Upper lobe of left lung (tissue), 6 donors: ENCODE measurements at places on chromosomes 12 and 14. TPM values are rescaled to one million over a fixed set of nuclear protein-coding genes. Genes with fewer than 3 reads are reported as not detected.

Gene MORN3
- 1.0 TPM for total RNA-seq

Gene IFNG-AS1
- total RNA-seq: 3.0 TPM

Gene HCAR2
- total RNA-seq: 4.7 TPM

Gene RIMBP2
- 0.40 TPM for total RNA-seq

Gene LGR5
- total RNA-seq: not detected

Gene CCDC196
- not detected for total RNA-seq

GRCh38 chr14:22888662-22889061 lies 5.6 kb downstream of the REM2 start:
- no peaks in the 10 kb centered on the region for H3K36me3 ChIP-seq
- no peak overlapping the region for H3K4me3 ChIP-seq
- H3K4me1 ChIP-seq: peaks cover 25% of the 10 kb centered on the region
- H3K27ac ChIP-seq: no peak overlapping the region
- no peak for DNase-seq

DNA sequence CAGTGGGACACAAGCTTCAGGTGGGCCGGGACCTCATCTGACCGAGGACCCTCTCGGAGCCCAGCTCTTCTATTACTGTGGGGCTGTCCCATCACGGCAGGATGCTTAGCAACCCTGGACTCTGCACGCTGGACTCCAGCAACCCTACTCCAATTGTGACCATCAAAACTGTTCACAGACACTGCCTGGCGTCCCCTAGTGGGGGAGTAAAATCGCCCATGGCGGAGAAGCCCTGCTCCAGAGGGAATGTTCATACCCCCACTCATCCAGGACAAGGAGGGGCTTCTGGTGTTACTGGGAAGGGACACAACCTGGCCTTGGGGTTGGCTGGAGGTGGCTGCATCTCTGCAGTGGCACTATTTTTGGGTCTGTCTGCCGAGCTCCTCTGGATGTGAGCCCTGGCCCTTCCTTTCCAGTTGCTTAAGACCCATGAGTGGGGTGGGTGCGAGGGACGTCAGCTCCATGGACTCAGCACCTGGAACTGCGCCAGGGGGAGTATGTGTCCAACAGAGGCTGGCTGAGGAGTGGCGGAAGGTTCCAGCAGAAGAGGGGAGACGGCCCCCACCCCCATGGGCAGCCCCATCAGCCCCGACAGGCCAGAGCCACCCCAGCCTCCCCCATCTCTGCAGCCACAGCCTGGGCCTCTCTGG lies 103.8 kb downstream of the RFLNA start:
- no peak overlapping the region for H3K27ac ChIP-seq
- no peaks in the 10 kb centered on the region for H3K27me3 ChIP-seq
- no peak for DNase-seq
- H3K36me3 ChIP-seq: peaks cover 67% of the 10 kb centered on the region

DNA sequence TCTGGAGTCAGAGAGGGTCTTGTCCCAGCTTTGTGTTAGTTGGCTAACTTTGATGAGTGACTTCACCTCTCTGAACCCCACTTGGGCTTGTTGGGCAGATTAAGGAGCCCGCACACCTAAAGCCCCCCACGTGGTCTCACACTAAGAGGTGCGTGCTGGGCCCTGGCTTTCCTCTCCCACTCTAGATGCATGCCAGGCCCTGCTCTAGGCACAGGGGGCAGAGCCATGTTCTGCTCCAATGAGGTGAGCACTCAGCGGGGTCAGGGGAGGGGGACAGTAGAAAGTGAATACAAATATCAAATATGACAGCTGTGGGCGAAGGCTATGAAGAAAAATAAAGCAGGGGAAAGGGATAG lies 119.0 kb downstream of the GCH1 start:
- no peak overlapping the region for H3K4me3 ChIP-seq
- H3K36me3 ChIP-seq: no peaks in the 10 kb centered on the region
- H3K4me1 ChIP-seq: peaks cover 1% of the 10 kb centered on the region
- no peak for DNase-seq
- H3K27ac ChIP-seq: no peak overlapping the region

- no peaks in the 10 kb centered on the region for H3K27me3 ChIP-seq
- no peak overlapping the region for H3K27ac ChIP-seq
- no peak overlapping the region for H3K4me3 ChIP-seq
- no peaks in the 10 kb centered on the region for H3K36me3 ChIP-seq
Measured at GRCh38 chr12:24625103-24625502, 323.8 kb downstream of the BCAT1 start.

GRCh38 chr14:65329481-65329880 lies 83.0 kb upstream of the FUT8 start:
- DNase-seq: no peak
- H3K4me1 ChIP-seq: peaks cover 5% of the 10 kb centered on the region
- no peaks in the 10 kb centered on the region for H3K27me3 ChIP-seq
- no peak overlapping the region for H3K4me3 ChIP-seq
- H3K36me3 ChIP-seq: no peaks in the 10 kb centered on the region

DNA sequence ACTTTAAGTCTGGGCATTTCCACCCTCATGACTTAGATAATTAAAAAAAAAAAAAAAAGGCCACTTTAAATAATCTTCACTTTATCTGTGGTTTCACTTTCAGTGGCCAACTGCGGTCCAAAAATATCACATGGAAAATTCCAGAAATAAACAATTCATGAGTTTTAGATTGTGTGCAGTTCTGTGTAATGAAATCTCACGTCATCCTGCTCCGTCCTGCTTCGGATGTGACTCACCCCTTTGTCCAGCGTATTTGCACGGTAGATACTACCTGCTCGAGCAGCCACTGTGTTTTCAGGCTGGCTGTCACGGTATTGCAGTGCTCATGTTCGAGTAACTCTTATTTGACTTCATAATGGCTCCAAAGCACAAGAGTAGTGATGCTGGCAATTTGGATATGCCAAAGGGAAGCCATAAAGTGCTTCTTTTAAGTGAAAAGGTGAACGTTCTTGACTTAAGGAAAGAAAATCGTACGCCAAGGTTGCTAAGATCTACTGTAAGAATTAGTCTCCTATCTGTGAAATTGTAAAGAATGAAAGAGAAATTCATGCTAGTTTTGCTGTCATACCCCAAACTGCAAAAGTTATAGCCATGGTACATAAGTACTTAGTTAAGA lies 2.4 kb downstream of the E2F7 start:
- no peak overlapping the region for H3K27ac ChIP-seq
- no peaks in the 10 kb centered on the region for H3K36me3 ChIP-seq
- H3K4me3 ChIP-seq: no peak overlapping the region
- peaks cover 10% of the 10 kb centered on the region for H3K4me1 ChIP-seq
- H3K27me3 ChIP-seq: no peaks in the 10 kb centered on the region

DNA sequence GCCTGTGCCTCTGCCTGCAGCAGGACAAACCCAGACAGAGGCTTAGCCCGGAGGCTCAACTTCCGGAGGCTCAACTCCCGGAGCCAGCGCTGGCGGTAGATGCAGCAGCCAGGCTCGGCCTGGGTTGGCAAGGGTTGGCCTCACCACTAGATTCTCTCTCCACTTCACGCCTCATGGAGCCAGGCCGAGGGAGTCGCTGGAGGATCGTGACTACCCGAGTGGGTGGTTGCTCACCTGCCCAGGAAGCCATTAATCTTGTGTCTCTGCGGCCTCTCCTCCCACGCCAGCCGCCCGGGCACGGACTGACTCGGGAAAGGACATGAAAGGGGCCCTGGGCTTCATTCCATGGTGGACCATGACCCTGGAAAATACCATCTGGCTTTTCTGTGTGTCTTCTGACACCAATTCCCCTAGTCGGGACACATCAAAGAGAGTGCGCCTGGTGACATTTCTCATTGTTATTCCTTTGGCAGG lies 20.8 kb downstream of the ESRRB start:
- no peak overlapping the region for H3K27ac ChIP-seq
- H3K36me3 ChIP-seq: no peaks in the 10 kb centered on the region
- DNase-seq: peak; percentile 71

- peaks cover under 1% of the 10 kb centered on the region for H3K4me1 ChIP-seq
- H3K27me3 ChIP-seq: no peaks in the 10 kb centered on the region
- no peak for DNase-seq
Measured at GRCh38 chr12:117679776-117680175, 289.0 kb downstream of the KSR2 start.

- no peaks in the 10 kb centered on the region for H3K36me3 ChIP-seq
- no peaks in the 10 kb centered on the region for H3K27me3 ChIP-seq
- no peak overlapping the region for H3K27ac ChIP-seq
- no peak overlapping the region for H3K4me3 ChIP-seq
Measured at GRCh38 chr12:5081016-5081415, 37.3 kb downstream of the KCNA5 start.

DNA sequence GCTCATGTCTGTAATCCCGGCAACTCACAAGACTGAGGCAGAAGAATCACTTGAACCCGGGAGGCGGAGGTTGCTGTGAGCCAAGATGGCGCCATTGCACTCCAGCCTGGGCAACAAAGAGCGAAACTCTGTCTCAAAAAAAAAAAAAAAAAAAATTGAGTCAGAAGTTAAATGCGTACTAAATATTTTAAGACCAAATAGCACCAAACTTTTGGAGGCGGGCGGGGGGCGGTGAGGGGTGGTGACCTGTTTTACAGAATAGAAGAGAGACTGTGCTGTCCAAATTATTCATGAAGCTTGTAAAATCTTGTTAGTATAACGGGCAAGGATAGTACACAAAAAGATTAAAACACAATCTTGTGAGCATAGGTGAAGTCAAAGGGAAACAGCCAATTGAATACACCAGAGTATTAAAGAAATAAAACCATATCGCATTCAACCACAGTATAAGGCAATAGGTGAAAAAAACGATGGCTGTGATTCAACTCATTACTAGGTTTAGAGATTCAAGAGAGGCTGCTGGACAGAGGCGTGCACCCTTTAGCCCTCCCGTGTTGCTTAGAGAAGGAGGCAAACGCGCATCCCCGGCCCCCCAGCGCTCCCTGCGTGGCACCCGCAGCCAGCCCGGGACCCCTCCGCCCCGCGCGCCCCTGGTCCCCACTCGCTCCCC lies 571 bp downstream of the ZNF891 start:
- peak overlapping the region; percentile 62 for H3K4me3 ChIP-seq
- peaks cover 11% of the 10 kb centered on the region for H3K36me3 ChIP-seq
- peak overlapping the region; percentile 92 for H3K27ac ChIP-seq

- no peak overlapping the region for H3K4me3 ChIP-seq
- H3K27ac ChIP-seq: no peak overlapping the region
- H3K4me1 ChIP-seq: no peaks in the 10 kb centered on the region
- no peak for DNase-seq
- H3K36me3 ChIP-seq: no peaks in the 10 kb centered on the region
Measured at GRCh38 chr14:64953661-64954060, 11.1 kb upstream of the GPX2 start.

DNA sequence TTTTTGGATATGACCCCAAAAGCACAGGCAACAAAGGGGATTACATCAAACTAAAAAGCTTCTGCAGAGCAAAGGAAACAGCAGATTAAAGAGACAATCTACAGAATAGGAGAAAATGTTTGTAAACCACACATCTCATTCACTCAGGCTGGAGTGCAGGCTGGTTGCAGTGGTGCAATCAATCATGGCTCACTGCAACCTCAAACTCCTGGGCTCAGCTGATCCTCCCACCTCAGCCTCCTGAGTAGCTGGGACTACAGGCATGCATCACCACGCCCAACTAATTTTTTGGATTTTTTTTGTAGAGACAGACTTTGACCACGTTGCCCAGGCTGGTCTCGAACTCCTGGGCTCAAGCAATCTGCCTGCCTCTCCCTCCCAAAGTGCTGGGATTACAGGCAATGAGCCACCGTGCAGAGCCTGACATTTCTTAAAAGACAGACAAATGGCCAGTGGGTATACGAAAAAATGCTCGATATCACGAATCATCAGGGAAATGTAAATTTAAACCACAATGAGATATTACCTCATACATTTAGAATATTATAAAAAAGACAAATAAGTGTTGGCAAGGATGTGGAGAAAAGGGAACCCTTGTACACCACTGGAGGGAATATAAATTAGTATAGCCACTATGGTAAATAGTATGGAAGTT lies 9.8 kb downstream of the NCKAP5L start:
- no peaks in the 10 kb centered on the region for H3K27me3 ChIP-seq
- no peak for DNase-seq
- H3K4me3 ChIP-seq: no peak overlapping the region
- peaks cover 19% of the 10 kb centered on the region for H3K4me1 ChIP-seq

- no peak overlapping the region for H3K4me3 ChIP-seq
- H3K4me1 ChIP-seq: peaks cover 11% of the 10 kb centered on the region
- H3K27me3 ChIP-seq: no peaks in the 10 kb centered on the region
- DNase-seq: no peak
Measured at GRCh38 chr12:113070117-113070906, 13.8 kb downstream of the DTX1 start.

DNA sequence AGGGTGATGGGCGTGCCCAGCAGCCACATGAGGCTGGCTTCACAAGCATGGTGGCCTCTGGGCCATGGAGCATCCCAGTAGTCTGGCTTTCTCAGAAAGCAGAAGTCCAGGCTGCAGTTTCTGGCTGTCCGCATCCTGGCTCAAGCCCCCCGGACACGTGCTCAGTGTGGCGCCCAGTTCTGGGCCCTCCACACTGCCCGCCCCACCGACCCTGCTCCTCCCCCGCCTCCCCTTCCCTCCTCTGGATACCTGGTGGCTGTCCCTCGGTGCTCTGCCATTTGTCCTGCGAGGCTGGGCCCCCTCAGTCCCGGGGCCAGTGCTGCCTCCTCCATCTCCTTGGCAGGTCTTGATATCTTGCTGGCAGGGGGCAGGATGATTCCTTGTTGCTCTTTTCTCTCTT lies 31.6 kb downstream of the LRCOL1 start:
- H3K4me3 ChIP-seq: no peak overlapping the region
- peak; percentile 56 for DNase-seq
- no peaks in the 10 kb centered on the region for H3K4me1 ChIP-seq
- no peaks in the 10 kb centered on the region for H3K27me3 ChIP-seq

DNA sequence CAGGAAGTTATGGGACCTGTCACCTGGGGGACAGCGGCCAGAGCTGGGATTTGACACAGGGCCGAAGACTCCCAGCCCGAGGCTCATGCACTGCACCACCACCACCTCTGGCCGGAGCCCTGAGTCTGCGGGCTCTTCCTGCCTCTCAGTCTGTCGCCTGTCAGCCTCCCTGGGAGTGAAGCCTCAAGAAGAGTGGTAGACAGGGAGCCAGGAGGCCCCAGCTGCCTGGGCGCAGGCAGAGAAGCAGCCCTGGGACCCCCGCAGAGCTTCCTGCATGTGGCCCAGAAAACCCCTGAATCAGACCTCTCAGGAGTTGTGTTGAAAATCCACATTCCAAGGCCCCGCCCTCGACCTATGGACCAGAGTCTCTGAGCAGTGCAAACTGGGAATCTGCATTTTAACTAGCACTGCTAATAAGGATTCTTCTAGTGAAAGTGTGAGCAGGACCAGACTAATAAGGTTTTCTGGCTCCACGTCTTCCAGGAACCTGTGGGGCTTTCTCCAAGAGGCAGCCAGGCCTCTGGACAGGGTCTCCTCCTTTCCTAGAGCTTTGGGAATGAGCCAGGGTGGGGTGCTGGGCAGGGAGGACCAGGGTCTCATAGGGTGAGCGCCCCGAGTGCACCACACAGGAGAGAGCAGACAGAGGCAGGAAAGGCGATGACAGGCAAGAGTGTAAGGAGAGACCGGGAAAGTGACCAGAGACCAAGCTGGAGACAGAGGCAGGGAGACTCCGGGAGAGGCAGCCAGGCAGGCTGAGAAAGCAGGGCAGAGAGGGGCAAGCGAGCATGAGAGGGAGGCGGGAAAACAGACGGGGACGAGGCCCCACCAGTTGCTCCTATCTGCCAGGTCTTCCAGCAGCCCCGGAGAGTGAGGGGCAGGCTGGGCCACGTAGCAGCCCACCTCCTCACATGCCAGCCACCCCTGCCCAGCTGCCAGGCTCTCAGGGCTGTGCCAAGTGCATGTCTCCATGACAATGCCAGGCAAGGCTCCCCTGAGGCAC lies 112.4 kb downstream of the BCL11B start:
- DNase-seq: peak; percentile 38
- no peak overlapping the region for H3K4me3 ChIP-seq
- H3K27me3 ChIP-seq: no peaks in the 10 kb centered on the region
- H3K36me3 ChIP-seq: no peaks in the 10 kb centered on the region
- H3K27ac ChIP-seq: no peak overlapping the region
